ENCODE measurements at places on chromosomes 7 and 10. TPM values are rescaled to one million over a fixed set of nuclear protein-coding genes. Genes with fewer than 3 reads are reported as not detected.
A peak's percentile ranks its signal among the peaks of the same experiment; 100 is the strongest.

DNA sequence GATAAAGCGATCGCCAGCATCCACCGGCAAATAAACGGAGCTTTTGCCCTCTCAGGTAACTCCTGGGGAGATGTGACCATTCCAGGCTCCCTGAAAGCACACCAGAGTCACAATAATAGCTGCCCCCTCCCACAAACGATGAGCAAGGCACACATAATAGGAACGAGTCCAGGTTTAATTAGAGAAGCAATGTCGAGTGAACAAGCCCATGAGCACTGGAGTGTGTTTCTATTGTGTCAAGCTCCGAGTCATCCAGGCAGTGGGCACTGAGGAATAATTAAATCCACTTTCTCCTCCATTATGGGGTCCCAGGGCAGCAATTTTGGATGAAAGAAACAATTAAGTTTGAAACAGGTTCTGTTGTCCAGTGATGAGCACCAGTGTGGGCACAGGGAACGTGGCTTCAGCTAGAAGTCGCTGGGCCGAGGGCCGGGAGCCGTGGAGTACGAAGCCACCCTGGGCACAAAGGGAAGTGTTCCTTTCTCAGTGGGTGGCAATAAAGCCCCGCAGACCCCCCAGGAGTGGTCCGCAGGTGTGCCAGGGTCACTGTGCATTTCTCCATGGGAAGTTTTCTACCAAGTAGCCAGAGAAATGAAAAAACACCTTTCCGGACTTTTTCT is 12.0 kb downstream of the PNLIPRP2 start:
- no peak for DNase-seq

DNA sequence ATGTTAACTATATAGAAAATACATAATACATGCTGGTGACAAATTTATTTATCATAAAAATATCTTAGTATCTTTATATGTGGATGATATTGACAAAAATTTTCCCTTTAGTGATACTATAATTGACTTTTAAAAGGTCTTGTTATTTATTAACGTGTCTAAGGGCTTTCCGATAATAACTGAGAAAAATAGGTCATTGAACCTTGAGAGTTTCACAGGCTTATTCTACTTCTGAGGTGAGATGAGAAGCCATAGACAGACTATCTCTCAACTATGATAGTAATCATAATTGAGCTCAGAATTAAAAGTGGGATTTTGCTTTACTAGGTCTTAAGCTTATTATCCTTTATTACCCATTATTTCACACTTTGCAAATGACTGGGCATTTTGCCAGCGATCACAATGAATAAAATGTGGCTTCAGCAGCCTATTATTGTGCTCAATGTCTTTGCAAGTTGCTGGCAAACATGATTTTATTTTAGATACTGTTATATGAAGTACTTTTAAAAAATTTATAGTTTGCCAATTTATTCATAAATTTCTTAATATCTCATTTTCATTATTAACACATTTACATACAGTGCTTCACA is 574.5 kb downstream of the ZWINT start:
- no peak for DNase-seq

DNA sequence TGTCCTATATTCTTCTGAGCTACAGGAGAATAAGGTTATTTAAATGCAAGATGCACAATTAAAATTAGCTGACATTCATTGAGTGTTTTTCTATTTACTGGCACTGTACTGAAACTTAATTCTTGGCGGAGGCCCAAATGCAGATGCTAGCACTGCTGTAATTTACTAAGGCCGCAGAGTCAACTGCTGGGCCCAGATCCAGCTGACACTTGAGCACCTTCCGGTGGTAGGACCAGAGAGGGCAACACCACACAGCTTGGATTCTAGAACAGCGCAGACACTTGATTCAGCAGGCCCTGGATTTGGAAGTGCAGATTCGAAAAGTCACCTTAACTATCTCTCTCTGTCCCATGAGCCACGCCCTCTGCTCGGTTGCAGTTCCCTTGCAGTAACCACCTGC is 228.6 kb upstream of the TMEM72 start:
- DNase-seq: no peak

Gene SPDYE2B
- not detected for total RNA-seq

Gene AUTS2
- 55.2 TPM for total RNA-seq

- DNase-seq: no peak
Measured at GRCh38 chr10:2128991-2129390, 391.7 kb upstream of the ADARB2 start.

- no peak for DNase-seq
Measured at GRCh38 chr10:68423522-68423921, 16.4 kb upstream of the RUFY2 start.

DNA sequence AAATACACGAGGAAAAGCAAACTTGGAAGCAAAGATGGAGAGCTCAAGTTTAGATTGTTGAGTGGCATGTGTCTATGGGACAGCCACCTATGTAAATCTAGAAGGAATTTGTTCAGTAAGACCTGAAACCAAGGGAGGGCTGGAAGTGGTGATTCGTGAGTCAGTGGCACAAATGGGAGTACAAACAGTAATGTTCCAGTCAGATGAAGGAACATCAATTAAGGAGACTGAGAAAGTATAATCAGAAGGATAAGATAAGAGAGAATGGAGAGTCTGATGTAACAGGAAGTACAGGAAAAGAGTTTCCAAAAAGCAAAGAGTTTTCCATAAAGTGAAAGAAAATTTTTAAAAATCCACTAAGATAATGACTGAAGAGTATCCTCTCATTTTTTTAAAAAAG is 544.2 kb downstream of the KIF20B start:
- no peak for DNase-seq

- peak; percentile 55 for DNase-seq
Measured at GRCh38 chr7:105638902-105639495, 57.7 kb upstream of the EFCAB10 start.

- DNase-seq: no peak
Measured at GRCh38 chr10:36280321-36280741, 638.2 kb upstream of the FZD8 start.

- no peak for DNase-seq
Measured at GRCh38 chr7:111089822-111090426, 1.0 kb upstream of the LRRN3 start.

Gene TDRD1
- not detected for total RNA-seq

DNA sequence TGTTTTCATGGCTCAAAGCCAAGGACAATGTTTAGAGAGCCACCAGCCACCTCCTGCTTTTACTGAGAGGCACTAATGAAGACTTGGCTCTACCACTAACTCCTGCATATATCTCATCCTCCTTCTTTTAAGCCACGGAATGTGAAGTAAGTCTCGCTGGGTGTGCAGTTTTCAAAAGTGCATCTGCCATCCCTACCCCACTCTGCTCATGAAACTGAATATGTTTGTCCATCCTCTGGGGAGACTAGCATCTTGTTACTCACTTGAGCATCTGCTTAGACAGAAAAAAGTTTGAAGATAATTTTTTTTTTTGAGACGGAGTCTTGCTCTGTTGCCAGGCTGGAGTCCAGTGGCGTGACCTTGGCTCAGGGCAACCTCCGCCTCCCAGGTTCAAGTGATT is 40.8 kb downstream of the EPDR1 start:
- DNase-seq: no peak

DNA sequence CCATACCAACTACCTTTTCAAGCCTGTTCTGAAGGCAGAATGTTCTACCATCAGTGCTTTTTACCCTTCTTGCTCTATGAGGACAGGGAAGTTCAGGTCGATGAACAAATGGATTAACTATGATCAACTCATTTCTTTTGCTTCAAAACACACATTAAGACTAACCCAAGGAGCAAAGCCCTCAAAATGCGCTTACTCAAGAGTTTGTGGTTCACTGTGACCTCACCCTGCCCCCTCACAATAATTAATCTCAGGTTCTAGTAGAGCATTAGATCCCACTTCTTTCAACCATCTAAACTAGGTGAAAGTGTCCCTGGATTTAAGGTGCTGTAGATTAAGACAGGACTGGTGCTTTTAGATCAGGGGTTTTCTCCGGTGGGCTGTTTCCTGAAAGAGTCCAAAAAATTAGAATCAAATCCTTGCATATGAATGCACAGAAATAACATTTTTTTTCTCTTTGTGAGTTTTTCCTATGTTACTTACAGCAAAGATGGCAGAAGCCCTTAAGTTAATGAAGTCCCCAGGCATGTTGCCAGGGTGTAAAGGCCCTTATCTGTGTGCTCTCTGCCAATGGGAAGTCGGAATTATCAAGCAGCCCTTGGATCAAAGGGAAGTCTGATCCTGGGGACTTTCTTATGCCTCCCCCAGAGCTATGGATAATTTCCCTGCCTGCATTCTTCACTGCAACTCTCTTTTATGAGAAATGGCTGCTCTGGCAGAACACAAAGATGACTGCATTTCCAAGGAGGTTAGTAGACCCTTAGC is 205.5 kb upstream of the STK17A start:
- DNase-seq: no peak

Gene BAIAP2L1
- 24.7 TPM for total RNA-seq

All from prostate gland (tissue), 2 donors.